ENCODE measurements at places on chromosomes 11 and 22.

DNA sequence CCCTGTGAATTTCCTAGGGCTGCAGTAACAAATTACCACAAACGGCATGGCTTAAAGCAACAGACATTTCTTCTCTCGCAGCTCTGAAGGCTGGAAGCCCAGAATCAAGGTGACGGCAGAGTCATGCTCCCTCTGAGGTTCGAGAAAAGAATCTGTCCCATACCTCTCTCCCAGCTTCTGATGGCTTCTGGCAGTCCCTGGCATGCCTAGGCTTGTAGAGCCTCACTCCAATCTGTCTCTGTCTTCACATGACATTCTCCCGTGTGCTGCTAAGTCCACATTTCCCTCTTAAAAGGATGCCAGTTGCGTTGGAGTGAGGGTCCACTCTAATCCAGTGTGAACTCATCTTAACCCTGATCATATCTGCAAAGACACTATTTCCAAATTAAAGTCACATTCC lies 116.2 kb downstream of the NECTIN1 start:
- DNase-seq = no peak
- no peaks in the 10 kb centered on the region for H3K36me3 ChIP-seq
- H3K27me3 ChIP-seq = peaks cover 10% of the 10 kb centered on the region
- no peak overlapping the region for H3K4me3 ChIP-seq
- H3K4me1 ChIP-seq = peaks cover 19% of the 10 kb centered on the region

GRCh38 chr11:57202281-57202680 lies 20.5 kb downstream of the LRRC55 start:
- H3K27ac ChIP-seq = no peak overlapping the region
- H3K4me1 ChIP-seq = peaks cover 4% of the 10 kb centered on the region
- peaks cover 16% of the 10 kb centered on the region for H3K27me3 ChIP-seq
- no peak overlapping the region for H3K4me3 ChIP-seq

DNA sequence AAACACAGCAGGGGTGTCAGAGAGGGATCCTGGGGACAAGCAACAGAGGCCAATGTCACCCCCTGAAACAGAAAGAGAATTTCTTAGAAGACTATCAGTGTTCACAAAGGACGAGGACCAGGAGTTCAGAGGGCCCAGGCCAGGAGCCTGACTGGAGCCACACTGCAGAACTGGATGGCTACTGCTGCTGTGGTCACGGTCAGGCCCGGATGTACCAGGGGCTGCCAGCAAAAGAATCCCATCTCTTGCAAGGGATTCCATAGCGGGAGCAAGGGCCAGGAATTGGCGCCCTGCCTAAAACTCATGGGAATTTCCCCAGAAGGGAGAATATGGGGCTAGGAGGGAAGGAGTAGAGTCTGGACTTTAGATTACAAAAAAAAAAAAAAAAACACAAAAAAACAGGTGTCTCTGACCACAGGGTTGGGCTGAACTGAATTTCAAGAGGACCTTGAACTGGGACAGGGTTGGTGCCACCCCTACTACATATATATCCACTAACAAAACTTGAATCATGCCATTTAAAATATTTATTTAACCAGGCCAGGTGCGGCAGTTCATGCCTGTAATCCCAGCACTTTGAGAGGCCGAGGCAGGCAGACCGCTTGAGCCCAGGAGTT lies 15.7 kb upstream of the KCTD14 start:
- H3K36me3 ChIP-seq = no peaks in the 10 kb centered on the region
- peaks cover 13% of the 10 kb centered on the region for H3K4me1 ChIP-seq
- DNase-seq = no peak
- H3K27ac ChIP-seq = peak overlapping the region; percentile 30
- H3K4me3 ChIP-seq = no peak overlapping the region

DNA sequence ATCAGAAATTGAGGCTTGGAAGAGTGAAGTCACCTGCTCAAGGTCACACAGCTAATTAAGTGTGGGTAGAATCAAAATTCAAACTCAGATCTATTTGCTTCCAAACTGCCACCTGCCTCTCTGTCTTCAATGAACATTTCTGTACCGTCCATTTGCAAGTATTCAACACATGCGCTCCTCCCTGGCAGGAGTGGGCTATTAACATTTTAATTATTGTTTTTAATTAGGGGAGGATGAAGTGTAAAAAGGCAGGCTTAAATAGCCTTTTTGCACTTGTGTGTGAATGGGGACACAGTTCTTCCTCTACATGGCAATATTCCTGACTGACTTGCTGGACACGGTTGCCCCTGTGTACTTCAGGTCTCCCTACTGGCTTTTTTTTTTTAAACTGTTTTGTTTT lies 114.4 kb upstream of the NARS2 start:
- H3K27me3 ChIP-seq = no peaks in the 10 kb centered on the region
- DNase-seq = no peak
- H3K27ac ChIP-seq = peak overlapping the region; percentile 18
- no peak overlapping the region for H3K4me3 ChIP-seq
- H3K36me3 ChIP-seq = peaks cover 24% of the 10 kb centered on the region

- no peak overlapping the region for H3K4me3 ChIP-seq
- H3K4me1 ChIP-seq = peaks cover 4% of the 10 kb centered on the region
- no peak overlapping the region for H3K27ac ChIP-seq
- H3K27me3 ChIP-seq = no peaks in the 10 kb centered on the region
Measured at GRCh38 chr11:87176044-87176443, 138.3 kb downstream of the TMEM135 start.

- no peak for DNase-seq
- no peak overlapping the region for H3K4me3 ChIP-seq
- peaks cover 6% of the 10 kb centered on the region for H3K4me1 ChIP-seq
- H3K27me3 ChIP-seq = no peaks in the 10 kb centered on the region
- H3K36me3 ChIP-seq = peaks cover 6% of the 10 kb centered on the region
Measured at GRCh38 chr11:23155503-23155902, 295.2 kb upstream of the CCDC179 start.

- no peaks in the 10 kb centered on the region for H3K27me3 ChIP-seq
- DNase-seq = no peak
- no peak overlapping the region for H3K27ac ChIP-seq
- peaks cover 3% of the 10 kb centered on the region for H3K4me1 ChIP-seq
- no peak overlapping the region for H3K4me3 ChIP-seq
Measured at GRCh38 chr11:101748572-101749344, 165.0 kb upstream of the TRPC6 start.

DNA sequence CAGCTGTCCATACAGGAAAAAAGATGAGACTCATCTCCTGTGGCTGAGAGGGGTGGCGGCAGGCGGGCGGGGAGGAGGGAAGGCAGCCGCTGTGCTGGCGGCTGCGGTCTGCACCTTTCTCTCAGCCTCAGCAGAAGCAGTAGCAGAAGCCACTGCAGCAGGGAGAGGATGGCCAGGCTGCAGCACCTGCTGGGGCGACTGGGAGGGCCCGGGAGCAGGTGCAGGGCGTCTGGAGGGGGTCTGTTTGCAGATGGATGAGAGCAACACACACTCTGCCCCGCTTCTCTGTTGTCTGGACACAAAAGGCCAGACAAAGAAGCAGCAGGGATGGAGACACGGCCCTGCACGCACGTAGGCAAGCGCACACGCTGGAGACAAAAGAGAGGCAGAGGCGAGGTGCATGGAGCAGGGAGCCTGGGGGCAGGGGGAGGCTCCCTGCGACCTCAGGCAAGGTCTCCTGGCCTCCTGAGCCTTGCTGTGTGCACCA lies 9.3 kb upstream of the MIAT start:
- H3K27ac ChIP-seq = no peak overlapping the region
- H3K4me1 ChIP-seq = peaks cover 54% of the 10 kb centered on the region
- peaks cover 62% of the 10 kb centered on the region for H3K27me3 ChIP-seq
- H3K4me3 ChIP-seq = no peak overlapping the region

DNA sequence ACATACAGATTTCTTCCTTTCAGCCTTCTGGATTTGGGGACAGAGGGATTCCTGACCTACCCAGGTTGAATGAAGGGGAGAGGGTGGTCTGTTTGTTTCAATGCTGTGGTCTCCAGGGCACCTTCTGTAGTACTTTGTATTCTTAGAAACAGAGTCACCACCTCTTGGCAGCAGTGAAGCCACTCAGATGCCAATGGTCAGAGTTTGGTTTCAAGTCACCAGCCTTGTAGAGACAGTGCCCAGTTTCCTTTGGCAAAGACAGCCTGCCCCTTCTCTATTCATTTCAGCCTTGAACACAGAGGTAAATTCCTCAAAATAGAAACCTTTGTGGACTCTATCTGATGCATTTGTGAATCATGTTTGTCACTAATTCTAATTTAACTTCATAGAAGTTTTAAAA lies 111.7 kb upstream of the RASSF10 start:
- peaks cover 26% of the 10 kb centered on the region for H3K4me1 ChIP-seq
- H3K27me3 ChIP-seq = no peaks in the 10 kb centered on the region
- no peak for DNase-seq
- peaks cover 43% of the 10 kb centered on the region for H3K36me3 ChIP-seq
- H3K27ac ChIP-seq = peak overlapping the region; percentile 75

DNA sequence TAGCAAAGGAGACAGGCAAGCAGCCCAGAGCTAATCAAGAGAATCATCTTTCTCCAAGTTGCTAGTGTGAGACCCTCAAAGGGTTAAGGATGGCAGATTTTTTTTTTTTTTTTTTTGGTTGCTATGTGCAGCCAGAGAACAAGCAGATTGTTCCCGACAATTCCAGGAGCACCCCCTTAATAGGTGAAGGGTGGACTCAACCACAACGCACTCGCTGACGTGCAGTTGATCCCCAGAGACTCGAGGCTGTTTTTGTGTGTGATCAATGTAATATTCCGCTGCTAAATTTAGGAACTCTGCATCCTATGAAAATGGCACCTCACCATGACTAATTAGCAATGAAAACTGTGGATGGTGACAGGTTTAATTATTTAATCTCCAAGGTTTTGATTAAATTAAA lies 789.0 kb downstream of the KCNA4 start:
- DNase-seq = no peak
- no peak overlapping the region for H3K4me3 ChIP-seq
- no peaks in the 10 kb centered on the region for H3K36me3 ChIP-seq
- peaks cover 7% of the 10 kb centered on the region for H3K27me3 ChIP-seq
- no peaks in the 10 kb centered on the region for H3K4me1 ChIP-seq

GRCh38 chr11:32529994-32530588 lies 53.5 kb upstream of the EIF3M start:
- DNase-seq = no peak
- H3K27me3 ChIP-seq = peaks cover 6% of the 10 kb centered on the region
- H3K27ac ChIP-seq = no peak overlapping the region
